ENCODE measurements at places on chromosomes 5 and 9.
A peak's percentile ranks its signal among the peaks of the same experiment; 100 is the strongest.

- no peaks in the 10 kb centered on the region for H3K36me3 ChIP-seq
- peaks cover 32% of the 10 kb centered on the region for H3K4me1 ChIP-seq
- H3K27me3 ChIP-seq = no peaks in the 10 kb centered on the region
- no peak overlapping the region for H3K27ac ChIP-seq
Measured at GRCh38 chr5:146726891-146727290, 151.7 kb downstream of the PPP2R2B start.

DNA sequence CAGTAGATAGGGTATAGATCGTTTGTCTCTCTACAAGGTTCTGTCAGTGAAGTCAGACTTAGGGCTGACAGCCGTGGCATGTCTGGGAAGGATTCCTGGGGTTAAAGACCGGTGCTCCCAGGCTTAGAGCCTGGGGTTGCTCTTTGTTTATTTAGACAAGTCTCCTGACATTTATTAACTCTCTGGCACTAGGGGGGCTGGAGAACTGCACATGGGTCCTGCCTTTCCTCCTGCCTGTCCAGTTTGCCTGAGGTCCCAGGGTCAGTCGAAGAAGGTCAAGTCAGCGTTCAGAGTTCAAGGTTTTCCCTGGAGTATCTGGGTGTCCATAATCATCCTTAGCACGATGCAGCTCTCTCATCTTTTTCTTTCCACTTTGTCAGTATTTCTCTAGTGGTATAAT lies 5.6 kb downstream of the EGFLAM start:
- H3K36me3 ChIP-seq = no peaks in the 10 kb centered on the region
- H3K4me3 ChIP-seq = no peak overlapping the region
- no peak overlapping the region for H3K27ac ChIP-seq
- peaks cover 1% of the 10 kb centered on the region for H3K4me1 ChIP-seq

- H3K36me3 ChIP-seq = no peaks in the 10 kb centered on the region
- H3K4me3 ChIP-seq = no peak overlapping the region
- H3K4me1 ChIP-seq = no peaks in the 10 kb centered on the region
Measured at GRCh38 chr5:54669845-54670244, 152.3 kb downstream of the SNX18 start.

DNA sequence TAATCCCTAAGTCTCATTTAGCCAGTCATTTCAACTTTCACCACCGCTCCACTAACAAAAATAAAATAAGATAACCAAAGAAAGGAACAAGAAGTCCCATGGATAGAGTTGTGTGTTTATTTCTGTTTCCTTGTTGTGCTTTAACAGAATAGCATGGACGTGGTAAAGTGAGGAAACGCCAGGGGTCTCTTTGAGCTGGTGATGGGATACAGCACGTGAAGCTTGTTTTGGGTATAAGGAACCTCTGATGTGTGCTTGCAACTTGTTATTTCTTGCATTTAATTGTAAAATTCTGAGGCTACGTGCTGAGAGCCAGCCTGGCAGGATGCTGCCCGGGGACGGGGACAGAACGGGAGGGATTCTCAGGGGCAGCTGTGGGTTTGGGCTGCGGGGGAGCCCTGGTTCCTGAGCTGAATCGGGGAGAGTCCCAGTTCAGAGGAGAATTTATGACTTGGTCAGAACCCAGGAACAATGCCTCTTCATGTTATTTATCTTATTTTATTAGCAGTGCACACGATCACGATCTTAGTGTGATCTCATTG lies 63.4 kb downstream of the ANKRD33B start:
- no peaks in the 10 kb centered on the region for H3K27me3 ChIP-seq
- no peak for DNase-seq
- peak overlapping the region; percentile 81 for H3K27ac ChIP-seq
- H3K4me3 ChIP-seq = peak overlapping the region; percentile 52

DNA sequence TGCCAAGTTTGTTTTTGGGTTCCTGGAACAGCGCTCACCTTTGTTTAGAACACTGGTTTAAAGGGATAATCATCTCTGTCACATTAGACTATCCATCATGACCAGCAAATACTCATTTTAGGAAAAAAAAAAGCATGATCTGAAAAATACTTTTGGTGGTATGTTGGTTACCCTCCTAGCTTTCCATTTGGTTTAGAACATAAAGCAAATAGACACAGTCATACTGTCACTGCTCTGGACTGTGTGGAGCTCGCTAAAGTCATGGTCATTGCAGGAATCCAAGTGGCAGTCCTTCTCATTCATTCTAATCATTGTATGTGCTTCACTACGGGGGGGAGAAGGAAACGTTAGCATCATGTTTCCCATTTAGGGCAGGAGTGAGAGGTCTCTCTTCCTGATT lies 83.5 kb downstream of the PIK3R1 start:
- H3K36me3 ChIP-seq = peaks cover 73% of the 10 kb centered on the region
- peaks cover 13% of the 10 kb centered on the region for H3K4me1 ChIP-seq
- H3K27ac ChIP-seq = no peak overlapping the region
- no peak for DNase-seq

DNA sequence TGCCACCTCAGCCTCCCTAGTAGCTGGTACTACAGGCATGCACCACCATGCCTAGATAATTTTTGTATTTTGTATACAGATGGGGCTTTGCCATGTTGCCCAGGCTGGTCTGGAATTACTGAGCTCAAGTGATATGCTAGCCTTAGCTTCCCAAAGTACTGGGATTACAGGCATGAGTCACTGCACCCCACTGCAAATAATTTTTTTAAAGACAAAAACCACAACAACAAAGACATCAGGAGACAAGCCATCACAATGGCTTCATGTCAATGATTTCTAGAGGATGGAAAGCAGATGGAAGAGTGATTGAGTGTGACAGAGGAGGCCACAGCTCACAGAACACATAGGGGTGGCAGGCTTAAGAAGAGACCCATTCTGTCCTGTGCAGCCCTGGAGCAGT lies 97.9 kb upstream of the PCSK1 start:
- no peak overlapping the region for H3K4me3 ChIP-seq
- H3K36me3 ChIP-seq = no peaks in the 10 kb centered on the region
- no peaks in the 10 kb centered on the region for H3K4me1 ChIP-seq
- no peaks in the 10 kb centered on the region for H3K27me3 ChIP-seq
- H3K27ac ChIP-seq = no peak overlapping the region

- no peak overlapping the region for H3K27ac ChIP-seq
- no peak overlapping the region for H3K4me3 ChIP-seq
- H3K36me3 ChIP-seq = no peaks in the 10 kb centered on the region
- H3K27me3 ChIP-seq = no peaks in the 10 kb centered on the region
- no peak for DNase-seq
- no peaks in the 10 kb centered on the region for H3K4me1 ChIP-seq
Measured at GRCh38 chr5:35869685-35870277, 13.1 kb downstream of the IL7R start.

All from tibial artery (tissue), 4 donors.